Activated naive CD8-positive, alpha-beta T cell treated with anti-CD3 and anti-CD28 coated beads, Interleukin-2, amount 10 ng/mL, durations not matched to agents 7 days and 5 days (primary cell): ENCODE measurements at places on chromosomes 16 and 17.

DNA sequence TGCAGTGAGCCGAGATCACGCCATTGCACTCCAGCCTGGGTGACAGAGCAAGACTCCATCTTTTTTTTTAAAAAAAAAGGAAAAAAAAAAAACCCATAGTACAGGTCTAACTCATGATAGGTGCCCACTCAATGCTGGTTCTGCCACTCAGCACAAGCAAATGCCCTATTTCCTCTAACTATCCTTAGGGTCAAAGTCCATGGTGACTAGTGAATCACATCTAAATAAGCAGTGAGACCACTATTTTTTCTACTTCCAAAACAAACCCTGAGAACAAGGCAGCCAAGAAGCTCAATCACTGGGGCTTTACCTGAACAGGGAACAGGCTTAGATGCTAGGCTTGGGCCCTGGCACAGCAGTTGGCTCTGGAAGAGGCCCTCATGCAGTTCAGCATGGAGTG lies 3.4 kb downstream of the BLTP2 start:
- no peak for DNase-seq

DNA sequence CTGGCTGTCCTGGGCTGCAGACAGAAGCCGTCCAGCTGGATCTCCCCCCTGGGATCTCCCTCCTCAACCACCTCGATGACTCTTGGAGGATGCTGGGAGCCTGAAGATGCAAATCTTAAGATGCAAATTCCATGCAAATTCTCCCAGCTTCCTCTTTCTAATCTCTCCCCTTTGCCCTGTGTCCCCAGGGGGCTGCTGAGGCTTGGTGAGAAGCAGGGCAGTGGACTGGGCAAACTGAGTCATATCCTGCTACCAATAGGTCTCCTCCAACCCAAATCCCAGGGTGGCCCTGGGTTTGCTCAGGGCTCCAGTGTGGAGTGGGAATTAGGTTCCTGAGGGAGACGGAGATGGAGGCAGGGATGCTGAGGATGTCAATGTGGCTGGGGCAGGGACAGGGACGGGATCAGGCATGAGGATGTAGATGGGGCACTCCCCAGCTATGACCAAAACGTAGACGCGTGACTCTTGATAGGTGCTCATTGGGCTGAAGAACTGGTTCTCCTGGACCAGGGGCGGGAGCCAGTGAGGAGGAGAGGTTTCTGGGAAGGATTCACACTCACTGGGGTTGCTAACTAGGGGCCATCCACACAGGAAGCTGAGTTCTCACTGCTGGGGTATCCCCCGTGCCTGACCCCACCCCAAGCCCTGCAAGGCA lies 3.6 kb upstream of the ALOX12B start:
- DNase-seq: no peak

GRCh38 chr17:67260170-67260987 lies 15.4 kb upstream of the HELZ start:
- no peak for DNase-seq

- no peak for DNase-seq
These were observed 18.7 kb downstream of the SREBF1 start for GRCh38 chr17:17818088-17818526.

DNA sequence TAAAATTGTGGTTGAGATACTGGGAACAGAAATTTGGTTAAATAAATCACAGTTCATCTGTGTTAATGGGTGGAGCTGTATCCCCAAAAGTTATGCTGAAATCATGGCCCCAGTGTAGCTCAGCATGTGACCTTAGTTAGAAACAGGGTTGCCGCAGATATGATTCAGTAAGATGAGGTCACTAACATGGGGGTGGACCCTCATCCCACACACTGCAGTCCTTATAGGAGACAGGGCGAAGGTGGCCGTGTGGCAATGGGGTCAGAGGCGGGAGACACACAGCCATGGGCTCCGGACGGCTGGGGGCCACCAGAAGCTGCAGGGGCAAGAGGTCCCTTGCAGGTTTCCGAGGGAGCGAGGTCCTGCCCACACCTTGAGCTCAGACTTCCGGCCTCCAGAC lies 10.7 kb downstream of the GALNS start:
- DNase-seq: no peak

GRCh38 chr17:34852614-34853013 lies 108.6 kb downstream of the CCT6B start:
- no peak for DNase-seq

- no peak for DNase-seq
These were observed 20.7 kb downstream of the SPHK1 start for GRCh38 chr17:76404976-76405563.

GRCh38 chr17:22506231-22506630 lies 813.9 kb downstream of the KCNJ18 start:
- DNase-seq: no peak

DNA sequence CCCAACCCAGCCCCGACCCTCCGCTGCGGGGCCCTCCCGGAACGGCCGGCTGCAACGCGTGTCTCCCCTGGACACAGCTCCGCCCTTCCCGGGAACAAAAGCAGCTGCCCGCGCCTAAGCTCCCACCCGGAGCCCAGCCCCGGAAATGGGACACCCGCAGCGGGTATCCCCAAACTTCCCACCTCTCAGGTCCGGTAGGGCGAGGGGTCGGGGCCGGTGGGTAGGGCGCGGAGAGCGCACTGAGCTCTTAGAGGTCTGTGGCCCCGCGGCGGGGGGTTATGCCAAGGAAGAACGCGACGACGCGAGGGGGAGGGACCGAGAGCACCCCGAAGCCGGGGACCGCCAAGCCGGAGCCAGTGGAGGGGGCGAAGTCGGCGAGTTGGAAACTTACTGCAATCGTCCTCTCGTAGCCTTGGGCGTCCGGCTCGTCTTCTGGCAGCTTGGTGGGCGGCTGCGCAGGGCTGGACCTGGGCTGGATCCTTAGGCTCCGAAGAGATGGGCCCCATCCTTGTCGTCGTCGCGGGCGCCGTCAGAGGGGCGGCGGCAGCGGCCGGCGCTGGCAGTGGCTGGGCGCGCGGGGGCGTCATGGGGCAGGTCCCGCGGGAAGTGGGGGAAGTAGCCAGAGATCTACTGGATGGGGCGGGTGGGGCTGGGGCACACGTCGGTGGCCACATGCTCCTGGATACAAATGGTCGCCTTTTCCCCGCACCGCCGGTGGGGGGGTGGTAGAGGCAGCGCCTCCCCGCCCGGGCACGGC lies 6.9 kb downstream of the USP6 start:
- DNase-seq: peak; percentile 37

DNA sequence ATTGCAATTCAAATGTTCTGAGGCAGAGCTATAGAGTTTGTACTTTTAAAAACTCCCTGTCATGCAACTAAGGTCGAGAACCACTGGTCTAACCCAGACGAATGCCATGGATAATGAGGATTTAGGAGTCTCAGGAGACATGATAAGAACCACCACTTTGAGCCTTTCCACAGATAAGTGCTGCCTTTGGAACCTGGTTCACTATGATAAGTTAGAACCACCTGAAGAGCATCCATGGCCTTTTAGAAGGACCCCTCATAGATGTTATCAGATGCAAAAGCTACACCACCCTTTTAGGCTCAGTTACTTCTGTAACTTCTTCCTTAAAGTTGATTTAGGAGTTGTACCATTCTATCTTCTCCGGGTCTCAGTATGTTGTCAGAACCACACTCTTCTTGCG lies 350.6 kb upstream of the CCL2 start:
- DNase-seq: no peak

DNA sequence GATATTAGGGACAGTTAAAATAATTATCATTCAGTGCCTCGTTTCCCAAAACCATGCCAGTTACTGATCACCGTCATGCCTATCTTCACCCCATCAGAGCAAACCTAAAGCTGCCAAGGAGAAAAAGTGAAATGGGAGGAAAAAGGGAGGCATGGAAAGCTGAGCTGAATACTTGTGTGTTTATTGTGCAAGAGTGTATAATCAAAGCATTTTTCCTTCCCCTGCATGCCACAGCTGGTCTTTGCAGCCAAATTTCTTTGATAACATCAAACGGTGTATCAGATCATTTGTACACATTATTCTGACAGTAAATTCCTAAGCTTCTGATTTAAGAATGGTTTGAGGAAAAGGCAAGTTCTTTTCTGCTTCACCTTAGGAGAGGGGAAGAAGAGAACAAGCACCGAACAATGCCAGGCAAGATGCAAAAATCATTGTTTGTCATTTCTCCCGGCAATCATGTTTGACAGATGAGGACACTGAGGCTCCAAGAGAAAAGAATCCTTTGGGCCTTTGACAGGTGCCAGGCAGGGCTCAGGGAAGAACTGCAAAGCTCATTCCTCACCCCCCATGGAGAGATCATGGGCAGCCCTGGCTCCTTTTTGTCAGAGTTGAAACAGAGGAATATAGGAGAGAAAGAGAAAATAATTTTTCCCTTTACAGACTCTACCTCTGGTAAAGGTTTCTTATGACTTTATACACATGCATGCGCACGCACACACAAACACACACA lies 51.4 kb upstream of the ARHGAP44 start:
- DNase-seq: no peak

GRCh38 chr17:41559548-41559947 lies 12.3 kb downstream of the KRT9 start:
- DNase-seq: no peak

- DNase-seq: no peak
These were observed 19.6 kb upstream of the B4GALNT2 start for GRCh38 chr17:49112936-49113335.

- no peak for DNase-seq
These were observed 60.4 kb upstream of the MMP2 start for GRCh38 chr16:55418586-55418985.

- DNase-seq: no peak
These were observed 9.7 kb upstream of the TNS4 start for GRCh38 chr17:40511136-40511535.

DNA sequence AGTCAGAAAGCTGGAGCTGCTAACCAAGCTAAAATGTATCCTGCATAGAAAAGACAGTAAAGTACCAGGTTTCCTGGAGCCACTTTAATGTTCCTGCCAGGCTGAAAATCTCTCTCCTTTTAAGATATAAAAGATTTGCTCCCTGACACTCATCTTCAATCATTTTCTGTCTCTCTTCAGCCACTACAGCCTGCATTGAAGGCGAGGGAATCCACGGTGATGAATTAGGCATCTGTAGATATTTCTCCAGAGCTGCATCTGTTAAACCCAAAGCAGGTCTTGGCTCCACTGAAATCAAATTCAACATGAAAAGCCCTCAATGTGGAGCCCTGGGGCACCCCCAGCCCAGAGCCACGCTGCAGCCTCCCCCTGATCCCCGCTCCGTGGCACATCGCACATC lies 94.7 kb upstream of the CRHR1 start:
- DNase-seq: no peak

DNA sequence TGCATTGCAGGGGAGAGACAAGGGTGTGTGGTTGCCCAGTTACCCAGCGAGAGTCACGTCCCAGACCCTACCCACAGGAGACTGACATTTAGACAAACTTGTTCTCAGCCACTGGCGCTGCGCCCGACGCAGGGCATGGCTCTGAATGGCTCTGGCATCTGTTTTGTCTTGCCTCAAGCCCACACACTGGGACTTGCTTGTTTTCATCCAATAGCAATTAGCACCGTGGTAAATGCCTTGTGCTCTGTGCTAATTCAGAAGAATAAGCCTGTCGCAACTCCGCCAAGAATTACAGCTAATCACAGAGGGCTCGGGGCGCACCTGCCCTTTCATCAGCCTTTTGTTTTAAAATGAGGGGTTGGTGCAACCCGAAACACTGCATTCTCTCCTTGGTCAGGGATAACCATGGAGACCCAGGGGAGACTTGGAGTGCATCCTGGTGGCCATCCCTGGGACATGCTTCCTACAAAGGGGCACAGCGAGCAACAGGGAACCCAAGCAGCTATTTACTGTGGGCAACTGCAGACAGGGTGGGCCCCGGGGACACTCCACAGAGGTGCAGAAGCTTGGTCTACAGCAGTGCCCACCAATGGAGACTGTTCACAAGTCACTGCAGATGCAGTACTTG lies 220.6 kb upstream of the ZFHX3 start:
- no peak for DNase-seq

DNA sequence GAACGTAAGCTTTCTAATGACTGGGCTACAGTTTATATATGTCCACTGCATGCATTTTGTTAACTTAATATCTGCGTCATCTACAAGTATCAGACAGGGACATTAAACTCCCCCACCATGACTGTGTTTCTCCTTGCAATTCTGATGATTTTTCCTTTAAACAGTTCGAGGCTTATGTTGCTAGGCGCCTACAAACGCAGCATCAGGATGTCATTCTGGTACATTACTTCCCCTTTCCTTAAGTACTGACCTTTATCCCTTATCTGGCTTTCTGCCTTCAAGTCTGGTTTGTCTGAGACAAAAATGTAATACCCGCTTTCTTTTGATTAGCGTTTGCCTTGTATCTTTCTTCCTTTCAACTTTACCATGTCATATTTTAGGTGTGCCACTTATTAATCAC lies 362.4 kb downstream of the SLC39A11 start:
- DNase-seq: no peak

GRCh38 chr16:77894162-77894561 lies 105.8 kb downstream of the VAT1L start:
- DNase-seq: no peak

- no peak for DNase-seq
These were observed 9.6 kb upstream of the HAPSTR1 start for GRCh38 chr16:9081843-9082242.

- DNase-seq: no peak
These were observed 46.7 kb upstream of the JPH3 start for GRCh38 chr16:87555647-87556046.

GRCh38 chr17:80501741-80502577 lies 25.6 kb upstream of the NPTX1 start:
- DNase-seq: no peak

DNA sequence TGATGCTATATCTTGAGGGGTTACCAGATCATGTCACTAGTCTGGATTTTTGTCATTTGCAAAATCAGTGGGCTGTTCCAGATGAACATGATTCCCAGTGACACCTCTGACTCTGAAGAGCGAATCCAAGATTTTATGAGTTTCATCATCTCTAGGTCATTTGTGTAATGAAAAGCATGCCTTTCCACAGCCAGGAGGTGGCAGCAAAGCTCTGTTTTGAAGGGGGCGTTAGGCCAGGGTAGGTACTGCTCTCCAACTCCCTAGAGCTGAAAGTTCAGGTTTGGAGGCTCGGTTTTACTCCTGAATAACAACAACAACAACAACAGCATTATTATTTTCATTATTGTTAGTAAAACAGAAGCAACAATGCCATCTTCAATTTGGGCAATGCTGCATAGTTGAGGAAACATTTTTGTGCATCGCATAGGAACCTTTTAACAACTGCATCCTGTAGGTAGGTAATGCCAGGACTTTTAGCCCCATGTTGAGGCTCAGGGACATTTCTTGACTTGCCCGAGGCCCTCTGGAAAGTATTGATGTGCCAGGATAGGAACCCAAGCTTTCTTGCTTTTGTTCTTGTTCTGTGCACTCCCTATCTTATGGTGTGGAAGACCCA lies 77.0 kb downstream of the MYH13 start:
- no peak for DNase-seq

- DNase-seq: no peak
These were observed 87.4 kb upstream of the LHX1 start for GRCh38 chr17:36849871-36850348.
